Right lobe of liver (tissue), 6 donors: ENCODE measurements at places on chromosomes 7 and 10.

- no peak for DNase-seq
These were observed 29.8 kb upstream of the EPC1 start for GRCh38 chr10:32376771-32377170.

- no peak for DNase-seq
These were observed 80.1 kb downstream of the MTERF1 start for GRCh38 chr7:91800389-91800788.

DNA sequence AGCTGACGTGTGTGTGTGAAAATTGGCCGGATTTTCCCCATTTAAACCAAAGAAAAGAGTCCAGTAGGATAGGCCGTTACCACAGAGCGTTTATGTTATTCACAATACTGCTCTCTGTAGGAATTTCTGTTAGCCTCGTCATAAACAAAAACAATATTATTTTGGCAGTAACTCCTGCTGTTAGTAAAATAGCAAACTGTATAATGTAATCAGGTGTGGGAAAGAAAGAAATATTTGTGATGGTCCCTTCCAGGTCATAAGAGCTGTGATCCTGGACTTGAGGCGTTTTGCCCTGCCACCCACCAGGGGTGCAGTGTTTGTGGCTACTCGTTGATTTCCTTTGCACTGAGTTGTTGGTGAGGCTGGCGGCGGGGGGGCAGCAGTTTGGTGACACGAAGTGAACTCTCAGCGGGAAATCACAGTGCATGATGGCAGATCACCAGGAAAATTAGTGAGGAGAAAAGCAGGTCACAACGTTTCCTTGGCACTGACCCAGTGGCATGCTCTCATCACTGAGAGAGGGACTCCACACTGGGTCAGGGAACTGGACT, 2.8 kb downstream of the EEPD1 start:
- peak; percentile 96 for DNase-seq

DNA sequence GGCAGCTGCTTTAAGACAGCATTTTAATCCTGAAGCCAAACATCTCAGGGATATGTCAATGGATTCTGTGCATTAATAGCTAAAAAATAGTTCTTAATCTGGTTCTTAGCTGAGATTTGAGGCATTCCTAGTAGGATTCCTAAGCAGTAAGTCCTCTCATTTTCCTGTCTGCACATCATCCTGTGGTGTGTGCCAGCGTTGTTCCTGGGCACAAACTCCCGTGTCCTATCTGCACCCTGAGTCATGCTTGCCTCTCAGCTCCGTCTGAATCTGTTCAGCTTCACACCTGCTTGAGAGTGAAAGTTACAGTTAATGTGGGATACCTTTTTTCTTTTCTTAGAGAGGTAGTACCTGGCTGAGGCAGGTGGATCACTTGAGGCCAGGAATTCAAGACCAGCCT, 19.5 kb downstream of the BAG3 start:
- no peak for DNase-seq

GRCh38 chr7:99380032-99380822, 5.7 kb downstream of the ARPC1B start:
- no peak for DNase-seq

GRCh38 chr7:46352004-46352954, 431.2 kb upstream of the IGFBP3 start:
- no peak for DNase-seq

DNA sequence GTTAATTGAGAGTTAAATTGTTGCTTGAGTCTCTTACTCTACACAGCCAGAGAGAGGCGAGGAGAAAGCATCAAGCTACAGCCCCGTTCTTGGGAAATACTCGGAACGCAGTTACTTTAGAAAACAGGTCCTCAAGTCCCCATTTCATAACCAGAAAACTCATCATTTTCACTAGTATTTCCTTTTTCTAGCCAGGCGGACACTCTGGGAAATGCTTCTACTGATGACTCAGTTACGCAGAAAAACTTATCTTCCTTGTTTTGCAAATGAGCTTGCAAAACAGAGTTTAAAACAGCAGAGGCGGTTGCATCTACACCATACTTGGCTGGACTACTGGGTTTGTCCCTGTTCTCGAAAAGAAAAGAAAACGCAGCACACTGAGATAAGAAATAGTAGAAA, 111.4 kb upstream of the FGFR2 start:
- no peak for DNase-seq

- DNase-seq: no peak
These were observed 96.7 kb downstream of the SORCS1 start for GRCh38 chr10:107067843-107068242.

DNA sequence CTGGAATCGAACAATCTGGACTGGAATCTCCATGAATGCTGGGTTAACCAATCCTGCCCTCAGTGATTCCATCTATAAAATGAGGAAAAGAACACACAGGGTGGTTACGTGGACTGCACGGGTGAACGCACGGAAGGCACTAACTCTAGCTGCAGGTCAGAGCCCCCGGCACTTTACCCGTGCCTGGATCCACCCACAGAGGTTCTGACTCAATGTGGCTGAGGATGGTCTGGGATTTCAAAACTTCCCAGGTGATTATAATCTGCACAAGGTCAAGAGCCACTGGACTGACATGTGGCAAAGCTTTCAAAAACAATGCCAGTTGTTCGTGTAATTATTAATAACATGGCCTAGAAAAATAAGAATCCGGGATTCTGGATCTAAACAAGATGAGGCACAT, 29.2 kb downstream of the KIAA1549 start:
- DNase-seq: no peak
